ENCODE measurements at places on chromosomes 16 and 17. TPM values are rescaled to one million over a fixed set of nuclear protein-coding genes. Genes with fewer than 3 reads are reported as not detected.

DNA sequence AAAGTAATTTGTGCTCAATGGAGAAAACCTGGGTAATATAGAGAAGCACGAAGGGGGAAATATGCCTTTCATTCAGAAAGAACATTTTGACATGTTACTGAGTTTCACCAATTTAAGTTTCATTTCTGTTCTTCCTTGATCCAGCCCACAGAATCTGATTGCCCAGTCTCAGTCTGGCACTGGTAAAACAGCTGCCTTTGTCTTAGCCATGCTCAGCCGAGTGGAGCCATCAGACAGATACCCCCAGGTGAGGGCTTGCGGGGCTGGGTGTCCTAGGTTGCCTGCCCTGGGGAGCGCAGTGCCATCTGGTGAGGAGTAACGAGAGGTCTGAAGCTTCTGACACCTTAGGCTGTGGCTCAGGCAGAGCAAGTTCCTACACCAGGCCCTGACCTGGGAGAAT lies 17.7 kb downstream of the DDX19A start:
- no peak for DNase-seq

DNA sequence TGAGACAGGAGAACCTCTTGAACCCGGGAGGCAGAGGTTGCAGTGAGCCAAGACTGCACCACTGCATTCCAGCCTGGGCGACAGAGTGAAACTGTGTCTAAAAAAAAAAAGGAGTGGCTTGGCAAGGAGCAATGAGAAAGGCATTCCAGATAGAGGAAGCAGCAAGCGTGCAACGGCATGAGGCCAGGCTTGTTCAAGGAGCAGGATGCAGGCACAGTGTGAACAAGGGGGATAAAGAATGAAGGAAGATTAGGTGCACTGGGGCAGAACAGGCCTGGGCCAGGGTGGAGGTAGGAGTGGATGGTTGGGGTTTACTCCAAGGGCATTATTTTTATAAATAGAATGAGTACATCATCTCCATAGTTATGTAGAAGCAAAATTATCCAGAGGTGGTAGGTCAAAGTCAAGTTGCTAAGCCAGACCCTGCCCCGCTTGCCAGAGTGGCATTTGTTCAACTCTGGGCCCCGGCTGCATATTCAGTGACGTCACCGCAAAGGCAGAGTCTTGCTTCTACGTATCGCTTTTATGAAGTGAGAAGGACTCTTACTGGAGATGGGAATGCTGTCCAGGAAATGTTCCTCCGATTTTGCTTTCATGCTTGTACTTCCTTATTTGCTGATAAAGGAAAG lies 100.2 kb downstream of the KATNIP start:
- no peak for DNase-seq

DNA sequence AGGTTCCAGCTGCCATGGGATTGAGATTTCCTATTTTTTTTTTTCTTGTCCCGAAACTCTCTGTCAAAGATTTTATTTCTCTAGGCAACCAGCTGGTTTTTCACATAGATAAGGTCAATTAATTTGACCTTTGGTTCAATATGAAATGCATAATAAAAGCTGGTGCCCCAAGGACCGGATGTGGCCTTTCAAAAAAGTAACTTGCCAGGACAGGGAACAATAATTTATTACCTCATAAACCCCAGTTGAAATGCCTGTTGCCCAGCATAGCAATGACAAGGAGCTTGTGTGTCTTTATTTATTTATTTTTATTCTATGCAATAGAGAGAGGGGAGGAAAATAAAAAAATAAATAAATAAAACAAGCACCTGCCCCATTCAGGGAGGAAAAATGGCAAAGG lies 472.7 kb downstream of the KCNJ2 start:
- DNase-seq, result no peak

DNA sequence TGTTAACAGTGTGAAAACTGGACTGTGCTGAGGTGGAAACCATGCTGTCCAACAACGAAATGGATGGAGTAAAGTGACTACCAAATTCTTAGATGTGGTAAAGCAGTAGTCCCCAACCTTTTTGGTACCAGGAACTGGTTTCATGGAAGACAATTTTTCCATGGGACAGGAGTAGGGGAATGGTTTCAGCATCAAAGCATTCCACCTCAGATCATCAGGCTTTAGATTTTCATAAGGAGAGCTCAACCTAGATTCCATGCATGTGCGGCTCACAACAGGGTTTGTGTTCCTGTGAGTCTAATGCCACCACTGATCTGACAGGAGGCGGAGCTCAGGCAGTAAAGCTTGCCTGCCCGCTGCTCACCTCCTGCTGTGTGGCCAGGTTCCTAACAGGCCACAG lies 11.5 kb downstream of the SLX4 start:
- DNase-seq, result no peak

NOTUM gene
- 0.14 TPM for total RNA-seq

LAT gene
- total RNA-seq, result 42.7 TPM

DNA sequence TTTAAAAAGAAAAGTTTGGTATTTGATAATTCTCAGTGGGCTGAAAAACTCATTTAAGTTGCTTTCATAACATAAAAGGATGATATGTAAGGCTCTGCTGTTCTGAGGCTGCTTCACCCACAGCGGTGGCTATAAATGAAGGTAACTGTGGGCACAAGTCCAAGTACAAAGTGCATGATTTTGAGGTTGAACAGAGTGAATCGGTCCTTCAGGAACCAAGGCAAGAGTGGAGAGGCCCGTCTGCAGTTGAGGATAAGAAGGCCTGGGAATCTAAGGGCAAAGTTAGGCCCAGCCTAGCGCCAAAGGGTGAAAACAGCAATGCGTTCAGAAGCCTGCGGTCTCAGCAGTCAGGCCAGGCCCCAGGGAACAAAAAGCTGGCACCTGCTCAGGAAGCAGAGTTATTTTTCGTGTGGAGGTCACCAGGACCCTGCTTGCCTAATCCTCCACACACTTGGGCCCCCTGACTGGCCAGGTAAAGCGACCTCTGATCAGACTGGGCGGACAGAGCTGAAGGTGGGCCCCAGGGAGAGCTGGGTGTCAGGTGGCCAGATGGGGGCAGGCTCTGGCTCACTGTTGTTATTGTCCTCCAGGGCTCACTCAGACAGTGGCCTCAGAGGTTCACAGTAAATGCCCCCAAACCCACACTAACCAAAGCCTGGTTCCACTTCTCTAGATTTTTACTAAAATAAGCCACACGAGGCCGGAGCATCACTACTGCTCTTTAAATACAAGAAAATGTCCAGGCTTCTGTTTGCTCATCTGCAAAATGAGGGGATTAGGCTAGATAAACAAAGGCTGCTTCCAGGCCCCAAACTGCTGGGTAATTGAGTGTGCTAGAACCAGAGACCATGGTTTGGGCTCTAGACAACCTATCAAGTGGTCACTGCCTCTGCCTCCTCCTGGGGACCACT lies 46.5 kb downstream of the TEX2 start:
- DNase-seq, result no peak

DNA sequence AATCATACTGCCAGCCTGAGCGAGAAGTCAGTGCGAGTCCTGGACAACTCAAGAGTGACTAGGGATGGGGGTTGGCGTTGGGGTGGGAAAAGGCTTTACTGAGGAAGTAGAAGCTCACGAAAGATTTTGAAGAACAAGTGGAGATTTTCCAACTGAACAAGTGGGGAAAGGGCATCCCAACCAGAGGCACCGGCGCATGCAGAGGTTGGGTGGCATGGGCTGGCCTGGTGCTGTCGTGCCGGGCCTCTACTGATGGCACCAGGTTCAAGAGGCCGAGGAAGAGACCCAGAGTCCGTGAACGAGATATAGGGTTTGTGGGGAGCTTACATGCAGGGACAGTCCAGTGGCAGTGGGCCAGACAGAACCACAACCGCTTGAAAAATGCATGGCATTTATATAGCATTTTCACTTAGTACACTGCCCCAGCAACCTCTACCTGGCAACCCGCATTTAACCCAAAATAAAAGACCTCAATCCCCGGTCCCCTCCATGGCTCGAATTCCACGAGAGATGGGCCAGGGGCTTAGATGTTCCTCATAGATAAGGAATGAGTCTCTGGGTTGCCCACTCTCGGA lies 7.7 kb upstream of the ITGA3 start:
- DNase-seq, result peak; percentile 91

- DNase-seq, result no peak
Observed at GRCh38 chr16:23509782-23510163, 521 bp downstream of the GGA2 start.

DNA sequence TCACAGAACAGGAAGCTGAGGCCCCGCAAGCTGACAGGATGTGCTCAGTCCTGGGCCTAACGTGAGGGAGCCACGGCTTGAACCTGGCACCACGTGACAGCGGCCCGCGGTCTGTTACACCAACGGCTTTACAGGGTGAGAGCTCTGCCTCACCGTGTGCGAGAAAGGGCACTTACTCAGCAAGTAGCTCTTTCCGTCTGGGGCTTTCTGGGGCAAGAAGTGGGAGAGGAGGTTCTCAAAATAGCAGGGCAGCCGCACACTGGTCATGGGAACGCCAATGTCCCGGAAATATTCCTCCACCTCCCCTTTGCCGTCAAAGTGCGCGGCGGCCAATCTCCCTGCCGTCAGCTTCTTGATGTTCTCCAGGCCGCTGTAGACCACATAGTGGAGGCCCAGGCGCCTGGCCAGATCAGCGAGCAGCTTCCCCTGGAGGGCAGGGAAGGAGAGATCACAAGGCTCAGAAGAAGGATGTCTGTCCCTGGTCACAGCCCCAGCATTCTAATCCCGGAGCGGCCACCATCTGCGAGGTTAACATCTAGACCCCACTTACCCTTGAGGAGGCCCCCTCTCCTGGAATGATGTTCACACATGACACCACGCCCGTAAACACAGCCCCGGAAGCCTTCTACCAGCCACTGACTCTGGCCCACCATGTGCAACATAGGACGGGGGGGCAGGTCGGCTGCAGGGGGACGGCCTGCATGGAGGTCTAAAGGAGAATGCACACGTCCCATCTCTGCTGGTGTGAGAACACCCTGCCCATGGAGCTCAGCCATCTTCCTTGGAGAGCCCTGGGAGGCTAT lies 8.2 kb downstream of the NMRAL1 start:
- DNase-seq, result no peak

SPNS2 gene
- 28.3 TPM for total RNA-seq

GRCh38 chr17:28370744-28371103 lies 617 bp upstream of the VTN start:
- DNase-seq, result no peak

GRCh38 chr16:65600629-65601028 lies 478.8 kb upstream of the CDH11 start:
- no peak for DNase-seq

DNA sequence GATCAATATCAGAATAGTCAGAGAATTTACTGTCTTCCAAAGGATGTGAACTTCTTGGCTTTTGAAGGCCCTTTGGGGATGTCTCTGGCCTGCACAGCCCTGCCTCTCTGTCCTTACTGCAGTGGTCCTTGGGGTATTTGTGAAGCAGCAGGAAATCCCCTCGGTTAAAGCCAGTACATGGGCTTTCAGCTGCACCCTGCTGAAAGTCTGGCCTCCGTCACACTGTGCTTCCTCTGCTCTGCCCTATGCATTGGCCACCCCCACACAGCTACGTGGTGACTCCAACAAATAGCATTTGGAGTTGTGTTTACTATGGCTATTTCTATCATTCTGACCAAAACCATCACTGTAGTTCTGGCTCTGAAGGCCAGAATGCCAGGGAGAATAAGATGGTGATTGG lies 21.2 kb downstream of the SYCE1L start:
- no peak for DNase-seq

GLOD4 gene
- 128 TPM for total RNA-seq

GRCh38 chr16:84519855-84520254 lies 15.4 kb upstream of the MEAK7 start:
- no peak for DNase-seq

DNA sequence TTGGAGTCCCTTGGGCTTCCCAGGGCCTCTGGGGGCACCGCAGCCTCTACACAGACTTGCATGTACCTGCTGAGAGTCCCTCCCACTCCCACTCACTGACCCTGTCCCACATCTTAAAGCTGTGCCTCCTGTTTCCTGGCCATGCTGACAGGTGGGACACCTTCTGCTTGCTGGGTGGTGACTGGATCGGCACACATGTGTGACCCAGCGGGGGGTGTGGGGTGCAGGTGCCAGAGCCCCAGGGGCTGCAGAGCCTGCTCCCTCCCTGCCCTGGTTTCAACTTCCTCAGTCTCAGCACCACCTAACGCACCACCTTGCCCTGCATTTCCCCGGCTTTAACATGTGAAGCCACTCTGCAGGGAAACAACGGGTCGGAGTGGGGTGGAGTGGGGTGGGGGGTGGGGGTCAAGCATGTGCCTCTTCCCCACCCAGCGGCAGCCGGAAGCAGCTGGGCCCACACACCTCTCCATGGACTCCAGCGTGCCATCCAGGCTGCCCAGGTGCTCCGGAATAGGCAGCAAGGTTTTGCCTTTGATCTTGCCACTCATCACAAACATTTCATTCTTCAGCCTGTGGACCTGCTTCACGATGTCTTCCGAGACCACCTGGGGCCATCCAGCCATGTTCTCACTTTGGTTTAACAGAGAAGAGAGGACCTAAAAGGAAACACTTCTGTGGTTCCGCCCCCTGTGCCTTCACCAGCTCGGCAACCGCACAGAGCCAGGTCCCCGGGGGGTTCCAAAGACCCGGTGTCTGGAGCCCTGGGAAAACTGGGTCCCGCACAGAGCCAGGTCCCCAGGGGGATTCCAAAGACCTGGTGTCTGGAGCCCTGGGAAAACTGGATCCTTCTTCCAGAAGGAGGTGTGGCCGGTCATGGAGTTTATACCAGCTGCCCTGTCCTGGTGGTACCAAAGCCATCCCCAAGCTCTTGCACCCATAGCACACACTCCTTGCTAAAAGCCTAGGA lies 4.7 kb downstream of the DNAH17 start:
- no peak for DNase-seq
